Tibial nerve (tissue), 4 donors: ENCODE measurements at places on chromosomes 16 and 17.

- DNase-seq: no peak
These were observed 3.6 kb downstream of the SCRN2 start for GRCh38 chr17:47837401-47838039.

- DNase-seq: no peak
These were observed 21.1 kb downstream of the KNOP1 start for GRCh38 chr16:19696961-19697360.

GRCh38 chr16:70444249-70445063 lies 5.6 kb upstream of the ST3GAL2 start:
- no peak for DNase-seq

- DNase-seq: no peak
These were observed 67.6 kb upstream of the SREBF1 start for GRCh38 chr17:17904166-17905035.

DNA sequence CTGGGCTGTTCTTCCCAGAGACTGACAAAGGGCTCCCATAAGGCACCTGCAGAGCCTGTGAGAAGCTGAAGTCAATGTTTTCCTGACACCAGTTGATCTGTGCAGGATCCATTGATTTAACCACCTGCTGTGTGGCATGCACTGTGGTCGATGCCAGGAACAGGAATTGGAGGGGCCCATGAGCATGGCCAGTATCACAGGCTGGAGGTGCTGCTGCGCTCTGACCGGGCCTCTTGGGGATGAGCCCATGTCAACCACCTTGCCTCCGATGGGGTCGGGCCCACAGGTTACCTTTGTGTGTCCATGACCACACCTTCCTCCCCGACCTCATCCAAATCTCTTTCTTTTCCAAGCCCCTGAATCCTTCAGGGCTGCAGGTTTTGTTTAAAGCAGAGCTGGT lies 18.2 kb upstream of the STH start:
- DNase-seq: no peak

DNA sequence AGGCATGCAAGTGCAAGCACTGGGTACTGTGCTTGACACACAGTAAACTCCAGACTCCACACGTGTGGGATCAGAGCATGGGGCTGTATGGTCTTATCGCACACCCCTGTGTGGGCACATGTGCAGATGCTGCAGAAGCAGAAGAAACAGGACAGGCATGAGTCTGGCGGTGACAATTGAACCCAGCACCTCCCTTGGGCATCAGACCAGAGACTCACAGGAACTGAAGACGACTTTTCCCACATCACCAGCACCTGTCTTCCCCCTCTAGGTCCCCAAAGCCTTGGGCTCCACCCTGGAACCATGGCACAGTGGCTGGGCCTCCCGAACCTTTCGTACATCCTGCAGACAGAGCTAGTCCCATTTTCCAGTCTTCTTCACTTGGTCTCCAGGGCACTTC lies 126.4 kb upstream of the CDH5 start:
- no peak for DNase-seq

GRCh38 chr16:67930678-67931211 lies 917 bp downstream of the CTRL start:
- no peak for DNase-seq

DNA sequence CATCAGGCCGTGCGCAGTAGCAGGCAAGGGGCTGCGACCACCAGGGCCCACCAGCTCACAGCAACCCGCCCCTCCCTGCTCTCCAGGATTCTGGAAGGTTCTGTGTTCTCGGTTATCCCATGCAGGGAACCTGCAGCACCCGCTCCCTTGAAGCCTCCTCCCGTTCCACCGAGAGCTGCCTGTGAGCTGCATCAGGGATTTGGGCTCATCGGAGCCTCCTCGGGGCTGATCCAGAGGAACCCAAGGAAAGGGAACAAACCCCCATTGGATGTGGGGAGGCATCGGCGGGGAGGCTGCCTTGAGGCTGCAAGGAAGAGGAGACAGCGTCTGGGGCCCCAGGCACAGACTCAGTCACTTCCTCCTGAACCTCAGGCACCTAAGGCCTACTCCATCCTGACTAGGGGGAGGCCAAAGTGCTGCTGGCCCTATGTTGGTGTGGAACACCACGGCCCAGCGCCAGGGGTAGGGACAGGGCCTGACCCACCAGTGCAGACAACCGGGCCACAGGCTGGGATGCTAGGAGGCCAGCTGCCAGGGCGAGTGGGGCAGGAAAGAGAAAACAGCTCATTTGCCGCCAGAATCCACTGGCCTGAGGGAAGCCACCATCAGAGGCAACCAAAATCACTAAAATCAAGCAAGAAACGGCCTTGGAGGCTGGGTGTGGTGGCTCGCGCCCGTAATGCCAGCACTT lies 14.4 kb upstream of the LGALS3BP start:
- peak; percentile 7 for DNase-seq

DNA sequence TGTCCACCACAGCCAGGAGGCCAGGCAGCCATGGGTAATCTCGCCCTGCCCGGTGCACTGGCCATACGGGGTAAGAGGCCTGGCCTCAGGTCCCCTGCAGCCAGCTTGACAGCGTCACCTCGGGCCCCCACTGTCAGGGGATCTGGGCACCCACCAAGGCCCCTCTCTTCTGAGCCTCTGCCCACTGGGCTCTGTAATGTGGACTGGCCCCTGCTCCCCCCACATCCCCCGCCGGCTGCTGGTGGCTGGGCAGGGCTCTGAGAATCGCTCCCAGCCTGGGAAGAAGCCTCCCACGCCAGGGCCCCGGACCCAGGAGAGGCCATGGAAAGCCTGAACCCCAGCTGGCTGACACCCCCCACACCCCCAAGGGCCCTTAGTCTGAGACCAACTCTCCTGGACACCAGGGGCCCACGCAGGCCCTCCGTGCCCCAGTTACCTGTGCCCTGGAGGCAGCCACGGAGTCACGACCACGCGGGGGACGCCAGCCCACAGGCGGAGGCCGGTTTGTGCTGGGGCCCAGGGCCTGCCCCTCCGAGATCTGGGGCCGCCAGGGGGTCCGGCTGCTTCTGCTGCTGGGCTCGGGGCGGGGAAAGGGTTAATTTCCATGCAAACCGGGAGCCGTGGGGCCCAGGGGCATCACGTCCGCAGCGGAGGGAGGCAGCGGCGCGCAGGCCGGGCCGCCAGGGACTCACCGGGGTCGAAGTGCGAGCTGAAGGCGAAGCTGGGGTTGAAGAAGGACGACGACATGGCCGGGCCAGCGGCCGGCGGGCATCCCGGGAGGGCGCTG lies at the start of gene PVALEF:
PVALEF (plus strand) TSS at position 262 of the 787 bp plus-strand sequence. CDS start 15,720 bp downstream, outside the sequence.
- DNase-seq: no peak

GRCh38 chr17:73528679-73529078 lies 115.6 kb downstream of the SDK2 start:
- no peak for DNase-seq

DNA sequence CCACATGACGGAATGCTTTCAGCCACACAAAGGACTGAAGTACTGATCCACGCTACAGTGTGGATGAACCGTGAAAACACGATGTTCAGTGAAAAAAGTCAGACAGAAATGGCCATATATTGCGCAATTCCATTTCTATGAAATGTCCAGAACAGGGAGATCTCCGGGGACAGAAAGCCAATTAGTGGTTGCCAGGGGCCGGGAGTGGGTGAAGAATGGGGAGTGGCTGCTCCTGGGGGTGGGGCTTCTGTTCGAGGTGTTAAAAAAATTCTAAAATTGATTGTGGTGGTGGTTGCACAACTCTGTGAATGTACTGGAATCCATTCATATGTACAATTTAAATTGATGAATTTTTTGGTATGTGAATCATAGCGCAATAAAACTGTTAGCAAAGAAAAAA lies 154.8 kb upstream of the HSBP1 start:
- DNase-seq: no peak

DNA sequence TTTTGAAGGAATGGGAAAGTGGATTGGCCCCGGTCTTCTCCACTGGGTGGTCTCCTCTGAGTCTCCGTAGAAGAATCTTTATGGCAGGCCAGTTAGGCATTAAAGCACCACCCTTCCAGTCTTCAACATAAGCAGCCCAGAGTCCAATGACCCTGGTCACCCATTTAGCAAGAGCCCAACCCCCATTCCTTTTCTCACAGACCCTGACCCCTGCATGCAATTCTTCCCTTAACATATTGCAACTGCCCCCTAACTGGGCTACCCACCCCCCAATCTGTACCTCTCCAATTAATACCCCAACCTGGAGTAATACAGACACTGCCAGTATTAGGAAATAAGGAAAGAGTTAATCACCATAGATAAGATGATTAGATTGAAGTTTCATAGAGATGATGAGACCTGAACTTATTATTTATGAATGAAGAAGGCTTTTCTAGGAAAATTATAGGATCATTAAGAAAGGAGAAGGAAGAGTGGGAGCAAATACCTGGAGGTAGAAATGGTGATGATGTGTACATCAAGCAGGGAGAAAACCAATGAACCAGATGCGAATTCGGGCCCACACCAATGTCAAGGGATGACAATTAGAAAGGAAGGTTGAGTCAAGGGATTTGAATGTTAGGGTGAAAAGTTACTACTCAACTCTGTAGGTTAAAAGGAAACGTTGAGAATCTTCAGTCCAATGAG lies 2.4 kb downstream of the CCL2 start:
- DNase-seq: no peak

DNA sequence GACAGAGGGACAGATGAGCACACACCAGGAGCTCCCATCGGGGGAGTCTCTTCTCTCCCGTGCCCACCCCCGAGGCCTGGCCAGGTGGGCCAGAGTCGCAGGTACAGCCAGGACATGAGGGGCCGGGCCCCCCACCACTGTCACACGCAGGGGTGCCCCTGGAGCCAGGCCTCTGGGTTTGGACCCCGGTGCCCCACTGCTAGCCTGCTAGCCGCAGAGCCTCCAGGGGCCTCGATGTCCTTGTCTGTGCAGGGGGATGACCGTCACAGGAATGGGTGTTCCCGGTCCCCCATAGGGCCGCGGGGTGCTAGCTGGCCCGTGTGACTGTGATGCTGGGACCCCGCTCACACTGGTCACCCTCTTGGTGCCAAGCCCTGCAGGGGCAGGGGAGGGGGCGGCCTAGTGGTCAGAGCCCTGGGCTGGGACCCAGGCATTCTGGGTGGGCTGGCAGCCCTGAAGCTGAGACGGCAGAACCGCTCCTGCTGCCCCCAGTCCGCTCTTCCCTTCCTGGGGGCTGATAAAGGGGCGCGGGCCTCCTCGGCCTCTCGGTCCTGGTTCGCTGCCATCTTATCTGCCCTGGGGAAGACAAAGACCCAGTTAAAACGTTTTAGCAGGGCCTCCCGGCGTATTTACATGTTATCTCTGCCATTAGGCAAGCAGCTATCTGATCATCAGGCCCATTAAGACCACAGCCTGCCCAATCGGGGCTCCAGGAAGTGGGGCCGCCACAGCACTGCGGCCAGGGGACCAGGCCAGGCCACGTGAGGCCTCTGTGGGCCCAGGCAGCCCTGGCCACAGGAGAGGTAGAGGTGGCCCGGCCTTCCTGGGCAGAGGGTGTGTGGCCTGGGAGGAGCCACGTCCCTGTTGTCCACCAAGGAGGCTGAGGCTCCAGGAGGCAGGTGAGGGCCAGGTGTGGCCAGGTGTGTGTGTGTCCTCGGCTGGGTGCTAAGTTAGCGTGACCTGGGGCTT lies 57.2 kb upstream of the ZC3H18 start:
- DNase-seq: no peak

- no peak for DNase-seq
These were observed 19.4 kb downstream of the PLCG2 start for GRCh38 chr16:81798311-81799137.

DNA sequence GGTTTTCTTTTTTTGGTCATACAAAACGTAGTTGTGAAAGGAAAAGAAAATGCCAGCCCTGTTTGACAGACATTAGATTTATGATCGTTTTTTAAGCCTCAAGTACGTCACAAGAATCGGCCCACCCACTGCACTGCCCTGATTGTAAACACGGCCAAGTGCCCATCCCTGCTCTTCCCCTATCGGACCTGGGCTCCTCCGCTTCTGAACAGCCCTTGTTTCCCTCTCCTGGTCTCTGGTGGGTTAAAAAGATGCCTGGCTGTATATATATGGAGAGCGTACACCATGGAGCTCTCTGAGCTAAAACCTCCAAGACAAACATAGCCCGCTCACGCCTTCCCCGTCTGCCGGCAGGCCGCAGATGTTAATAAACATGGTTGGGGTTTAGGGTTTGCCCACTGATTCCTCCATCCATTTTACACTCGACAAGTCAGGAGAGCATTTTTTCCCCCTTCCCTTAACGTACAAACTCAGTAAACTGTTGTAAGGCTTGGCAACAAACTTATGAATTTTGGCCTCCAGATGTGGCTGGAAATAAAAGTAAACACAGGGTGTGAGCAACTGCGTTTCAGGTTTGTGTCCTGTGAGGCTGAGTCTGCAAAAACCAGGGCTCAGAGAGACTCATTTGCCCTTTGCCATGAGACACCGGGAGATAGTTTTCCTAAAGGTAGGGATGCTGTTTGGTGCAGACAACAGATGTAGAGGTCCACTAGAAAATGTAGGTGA lies 325.9 kb downstream of the SOX9 start:
- DNase-seq: no peak

- DNase-seq: no peak
These were observed 8.8 kb upstream of the CEP112 start for GRCh38 chr17:66200685-66201092.

GRCh38 chr17:38507436-38507835 lies 79.2 kb downstream of the ARHGAP23 start:
- no peak for DNase-seq

DNA sequence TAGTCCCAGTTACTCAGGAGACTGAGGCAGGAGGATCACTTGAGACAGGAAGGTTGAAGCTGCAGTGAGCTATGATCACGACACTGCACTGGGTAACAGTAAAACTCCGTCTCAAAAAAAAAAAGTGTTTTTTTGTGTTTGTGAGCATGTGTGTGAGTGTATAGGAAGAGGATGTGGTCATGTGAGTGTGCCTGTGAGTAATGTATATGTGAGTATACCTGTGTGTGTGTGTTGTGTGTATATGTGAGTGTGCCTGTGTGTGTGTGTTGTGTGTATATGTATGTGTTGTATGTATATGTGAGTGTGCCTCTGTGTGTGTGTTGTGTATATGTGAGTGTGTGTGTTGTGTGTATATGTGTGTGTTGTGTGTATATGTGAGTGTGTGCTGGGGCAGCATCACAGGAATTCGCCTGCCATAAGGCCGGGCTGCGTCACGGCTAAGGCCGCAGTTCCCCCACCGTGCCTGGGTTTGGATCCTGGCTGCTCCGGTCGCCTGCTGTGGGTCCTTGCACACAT lies 21.4 kb upstream of the NPTX1 start:
- DNase-seq: no peak

GRCh38 chr16:30184891-30185682 lies 1.7 kb downstream of the CORO1A start:
- no peak for DNase-seq

- DNase-seq: no peak
These were observed 32.1 kb upstream of the SLC38A8 start for GRCh38 chr16:84074721-84075120.

- no peak for DNase-seq
These were observed 1.1 kb downstream of the METTL16 start for GRCh38 chr17:2510559-2510958.

DNA sequence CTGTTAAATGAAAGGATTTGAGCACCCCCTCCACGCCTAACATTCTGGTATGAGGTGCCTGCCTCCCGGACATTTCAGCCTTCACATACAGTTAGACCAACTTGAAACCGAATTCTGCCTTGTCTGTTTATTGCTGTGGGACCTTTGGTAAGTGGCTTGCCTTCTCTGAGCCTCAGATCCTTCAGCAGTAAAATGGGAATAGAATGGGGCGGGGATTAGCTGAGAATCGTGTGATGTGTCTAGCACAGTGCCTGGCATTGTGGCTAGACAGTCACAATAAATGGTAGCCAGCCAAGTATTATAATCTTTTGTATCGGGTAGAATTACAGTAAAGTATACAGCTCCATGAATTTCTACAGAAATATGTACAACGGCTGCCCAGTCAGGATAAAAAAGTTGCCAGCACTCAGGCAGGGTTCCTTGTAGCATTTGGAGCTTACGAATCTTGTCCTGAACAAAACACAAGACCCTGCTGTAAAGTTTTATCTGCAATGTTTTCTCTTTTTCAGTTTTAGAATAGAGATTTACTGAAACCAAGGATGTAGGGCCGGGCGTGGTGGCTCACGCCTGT lies 786 bp downstream of the TMC7 start:
- DNase-seq: no peak
